ENCODE measurements at places on chromosomes 11 and 22.

GRCh38 chr11:2651826-2652271 lies 47.9 kb downstream of the KCNQ1OT1 start:
- no peak for DNase-seq

- DNase-seq: no peak
These were observed 90.4 kb upstream of the RASSF10 start for GRCh38 chr11:12918667-12919066.

DNA sequence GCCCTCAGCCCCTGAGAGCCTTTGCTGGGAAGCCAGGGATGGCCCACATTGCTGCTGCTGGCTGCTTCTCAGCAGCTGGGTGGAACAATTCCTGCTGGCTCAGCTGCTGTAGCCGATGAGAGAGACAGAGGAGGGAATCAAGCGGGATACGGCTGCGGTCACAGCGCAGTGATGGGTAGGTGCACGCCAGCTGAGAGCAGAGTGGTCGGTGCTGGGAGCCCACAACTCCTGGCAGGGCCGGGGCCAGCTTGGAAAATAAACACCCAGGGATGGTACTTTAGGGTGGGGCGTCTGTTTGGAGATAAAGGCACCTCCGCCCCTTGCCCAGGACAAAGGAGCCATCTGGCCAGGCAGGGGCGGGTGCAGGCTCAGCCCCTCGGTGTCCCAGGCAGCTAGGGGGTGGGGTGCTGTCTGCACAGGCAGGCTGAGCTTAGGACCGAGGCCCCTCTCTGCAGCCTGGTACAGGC lies 480.5 kb downstream of the MIAT start:
- DNase-seq: no peak

DNA sequence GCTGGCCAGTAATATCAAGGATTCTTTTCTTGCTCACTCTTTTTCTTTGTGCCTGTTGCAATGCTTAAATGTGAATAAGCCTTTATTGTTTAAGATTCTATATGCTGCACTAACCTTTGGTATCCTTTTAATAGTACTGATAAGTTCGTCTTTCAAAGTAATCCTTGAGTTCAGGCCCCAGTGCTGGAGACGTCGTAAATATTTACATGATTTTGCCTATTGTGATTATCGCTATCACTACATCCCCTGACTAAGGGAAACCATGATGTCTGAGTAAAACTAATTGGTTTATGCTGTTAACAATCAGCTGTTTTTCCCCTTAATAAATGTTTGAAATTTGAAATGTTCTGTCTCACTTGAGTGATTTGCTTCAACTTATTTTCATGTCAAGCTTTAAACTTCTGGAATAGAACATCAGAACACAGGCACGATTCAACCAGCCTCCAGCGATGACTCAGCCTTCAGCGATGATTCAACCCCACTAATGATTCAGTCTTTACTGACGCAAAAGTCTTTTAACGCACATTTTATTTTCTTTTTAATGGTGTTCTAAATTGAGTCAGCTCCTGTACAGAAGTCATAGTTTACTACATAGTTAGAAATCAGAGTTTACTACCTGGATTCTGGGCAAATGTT lies 3.9 kb downstream of the HTATIP2 start:
- no peak for DNase-seq

DNA sequence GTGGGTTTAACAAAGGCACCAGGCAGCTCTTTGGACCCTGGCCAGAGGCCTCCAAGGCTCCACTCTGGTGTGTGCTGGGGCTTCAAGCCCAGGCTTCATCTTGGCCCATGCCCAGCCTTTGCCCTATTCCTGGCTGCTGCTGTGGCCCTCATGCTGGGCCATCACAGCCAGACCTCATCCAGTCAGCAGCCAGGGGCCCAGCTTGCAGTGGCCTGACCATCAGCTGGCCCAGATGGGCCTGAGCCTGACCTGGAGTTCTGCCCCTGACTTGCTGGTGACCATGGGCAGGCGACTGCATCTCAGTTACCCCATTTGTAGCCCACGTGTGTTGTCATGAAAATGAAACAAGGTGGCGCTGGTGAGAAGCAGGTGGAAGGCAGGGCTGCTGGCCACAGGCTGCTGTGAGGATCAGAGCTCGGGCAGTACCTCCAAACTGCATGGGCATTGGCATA lies 76.1 kb downstream of the MED15 start:
- DNase-seq: no peak

- no peak for DNase-seq
These were observed 10.9 kb downstream of the INS start for GRCh38 chr11:2149864-2150847.

All from frontal cortex (tissue), 4 donors.